ENCODE measurements at places on chromosomes 3 and 15.

DNA sequence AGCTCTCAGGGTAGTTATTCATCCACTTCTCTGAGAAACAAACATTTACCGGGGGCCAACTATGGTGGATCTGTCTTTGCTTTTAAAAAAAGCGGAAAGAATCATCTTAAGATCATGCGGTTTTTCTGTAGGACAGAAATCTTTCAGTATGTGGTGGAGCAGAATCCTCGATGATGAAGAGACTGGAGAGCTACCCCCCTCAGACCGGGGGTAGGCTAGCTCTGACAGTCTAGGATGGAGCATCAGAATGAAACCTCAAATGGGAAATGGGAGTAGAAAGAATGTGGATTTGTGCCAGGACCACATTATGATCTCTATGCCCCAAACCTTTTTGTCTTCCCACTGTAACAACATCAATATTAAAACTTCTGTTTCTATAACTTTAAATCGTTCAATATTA, 30.3 kb downstream of the TPRG1 start:
- no peak for DNase-seq

DNA sequence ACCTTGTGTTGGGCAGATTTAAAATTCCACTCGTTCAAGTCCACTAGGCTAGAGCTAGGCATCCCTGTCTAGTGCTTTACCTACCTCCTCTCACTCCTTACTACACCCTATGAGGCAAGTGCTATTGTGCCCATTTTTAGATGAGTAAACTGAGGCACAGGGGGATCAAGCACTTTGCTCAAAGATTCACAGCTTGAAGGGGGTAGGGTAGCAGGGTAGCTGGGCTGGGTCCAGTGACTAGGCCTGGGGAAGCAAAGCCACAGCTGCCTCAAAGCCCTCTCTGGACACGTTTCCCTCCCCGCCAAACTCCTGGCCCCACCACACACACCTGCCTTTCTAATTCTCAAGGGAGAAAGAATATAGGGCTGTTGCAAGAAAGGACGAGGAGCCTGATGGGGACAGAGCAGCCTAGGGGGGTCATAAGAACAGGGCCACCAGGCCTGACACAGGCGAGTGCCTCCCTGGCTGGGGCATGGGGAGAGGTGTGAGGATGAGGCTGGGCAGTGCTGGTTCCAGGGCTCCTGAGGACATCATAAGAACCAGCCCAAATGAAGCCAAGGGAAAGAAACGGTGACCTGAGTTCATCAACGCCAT, 34.8 kb upstream of the SFMBT1 start:
- DNase-seq = no peak

DNA sequence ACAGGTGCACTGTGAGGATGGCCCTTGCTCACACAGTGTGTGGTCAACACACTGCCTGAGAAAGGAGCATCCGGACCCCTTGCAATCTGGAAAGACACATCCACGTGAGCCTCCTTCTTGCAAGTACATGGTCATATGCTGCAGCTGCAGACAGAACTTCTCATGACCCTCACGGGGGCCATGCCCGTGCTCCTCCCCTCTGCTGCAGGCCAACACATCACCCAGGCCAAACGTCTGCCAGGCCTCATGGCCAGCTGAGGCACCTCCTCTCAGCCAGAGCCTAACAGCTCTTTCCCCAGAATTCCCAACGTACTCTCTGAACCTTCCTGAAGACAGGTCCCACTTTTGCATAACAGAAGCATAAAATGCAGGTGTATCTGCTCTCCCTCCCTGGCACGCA, 25.3 kb downstream of the SLC41A3 start:
- DNase-seq = no peak

GRCh38 chr3:188446014-188446413, 292.1 kb downstream of the LPP start:
- DNase-seq = no peak

All from T-helper 2 cell treated with Interferon-gamma antibody and Interleukin-4, amounts not matched to agents 5 μg/mL and 100 μg/mL, for 36 hours (primary cell).